ENCODE measurements at places on chromosomes 6 and 20.

DNA sequence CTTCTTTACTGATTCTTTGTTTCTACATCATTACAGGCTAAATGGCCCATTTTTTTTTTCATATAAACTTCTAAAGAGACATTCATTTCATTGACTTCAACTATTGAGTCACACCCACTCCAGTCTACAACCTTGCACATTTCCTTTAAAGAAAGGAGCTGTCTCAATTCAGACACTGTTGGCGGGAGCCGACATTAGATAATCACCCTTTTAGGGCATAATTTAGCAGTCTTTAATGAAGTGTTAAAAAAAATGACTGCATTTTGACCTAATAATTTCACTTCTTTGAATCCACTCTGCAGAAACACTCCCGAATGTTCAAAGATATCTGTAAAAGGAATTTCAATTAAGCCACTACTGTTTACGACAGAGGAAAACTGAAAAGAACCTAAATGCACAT is 1.5 kb downstream of the EPM2A start:
- peak; percentile 8 for DNase-seq

- DNase-seq: no peak
Observed at GRCh38 chr6:46849361-46849690, 56.1 kb downstream of the MEP1A start.

DNA sequence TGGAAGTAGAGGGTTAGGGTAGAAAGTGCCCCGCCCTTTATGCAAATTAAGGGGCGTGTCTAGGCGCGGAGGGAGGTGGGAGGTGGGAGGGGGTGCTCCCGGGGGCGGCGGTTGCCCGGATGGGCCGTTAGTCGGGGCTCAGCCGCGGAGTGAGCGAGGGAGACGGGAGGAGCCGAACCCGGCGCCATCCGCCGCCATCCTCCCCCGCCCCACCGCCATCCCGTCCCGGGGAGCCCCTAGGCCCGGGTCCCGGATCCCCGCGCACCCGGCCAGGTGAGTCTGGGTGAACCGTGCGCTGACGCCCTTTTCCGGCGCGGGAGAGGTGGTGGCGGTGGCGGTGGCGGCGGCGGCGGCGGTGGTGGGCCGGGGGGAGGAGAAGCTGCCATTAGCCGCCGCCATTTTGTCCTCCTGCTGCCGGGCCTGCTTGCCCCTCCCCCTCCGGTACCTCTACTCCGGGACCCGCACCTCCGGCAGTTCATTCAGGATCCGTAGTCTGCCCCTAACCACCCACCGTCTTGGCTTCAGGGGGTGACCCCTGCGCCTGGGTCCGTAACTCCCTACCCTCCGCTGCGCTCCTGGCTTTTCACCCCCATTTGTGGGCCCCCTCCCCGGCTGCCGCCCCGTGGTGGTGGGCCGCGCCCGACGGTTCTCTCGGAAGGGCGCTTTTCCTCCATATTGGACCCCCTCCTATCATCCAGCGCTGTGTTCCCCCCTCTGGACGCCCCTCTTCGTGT is at the start of gene PRRC2A:
Gene PRRC2A (plus strand): TSS at position 130 of the 734 bp plus-strand sequence. CDS start 2,075 bp downstream, outside the sequence.
- DNase-seq: peak; percentile 66

DNA sequence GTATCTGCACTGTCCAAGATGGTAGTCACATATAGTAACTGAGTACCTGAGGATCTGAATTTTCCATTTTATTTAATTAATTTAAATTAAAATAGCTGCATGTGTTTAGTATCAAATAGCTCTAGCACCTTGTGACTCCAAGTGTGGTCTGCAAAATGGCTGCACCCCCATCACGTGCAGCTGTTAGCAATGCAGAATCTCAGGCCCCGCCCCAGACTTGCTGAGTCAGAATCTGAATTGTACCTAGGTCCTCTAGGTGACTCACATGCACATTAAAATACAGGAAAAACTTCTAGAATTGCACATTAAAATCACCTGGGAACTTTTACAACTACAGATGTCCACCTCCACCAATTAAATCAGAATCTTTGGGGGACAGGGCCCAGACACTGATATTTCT is 19.2 kb upstream of the FAM83C start:
- DNase-seq: peak; percentile 58

DNA sequence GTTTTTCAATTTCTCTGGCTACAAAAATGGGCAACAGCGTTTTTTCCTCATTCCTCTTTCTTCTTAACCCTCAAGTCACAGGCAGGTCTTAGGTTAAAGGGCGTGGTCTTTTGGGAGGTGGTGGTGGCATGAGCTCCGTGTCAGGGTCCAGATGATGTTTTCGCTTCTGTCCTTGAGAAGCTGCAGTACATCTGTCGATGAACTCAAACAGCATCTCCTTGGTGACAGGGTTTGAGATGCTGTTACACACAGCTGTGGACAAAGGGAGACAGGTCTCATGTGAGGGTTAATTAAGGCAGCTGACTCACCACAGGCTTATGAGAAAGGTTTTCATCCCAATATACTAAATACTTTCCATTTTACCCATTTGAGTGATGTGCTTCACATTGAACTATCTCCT is 350.8 kb downstream of the RNGTT start:
- DNase-seq: no peak

DNA sequence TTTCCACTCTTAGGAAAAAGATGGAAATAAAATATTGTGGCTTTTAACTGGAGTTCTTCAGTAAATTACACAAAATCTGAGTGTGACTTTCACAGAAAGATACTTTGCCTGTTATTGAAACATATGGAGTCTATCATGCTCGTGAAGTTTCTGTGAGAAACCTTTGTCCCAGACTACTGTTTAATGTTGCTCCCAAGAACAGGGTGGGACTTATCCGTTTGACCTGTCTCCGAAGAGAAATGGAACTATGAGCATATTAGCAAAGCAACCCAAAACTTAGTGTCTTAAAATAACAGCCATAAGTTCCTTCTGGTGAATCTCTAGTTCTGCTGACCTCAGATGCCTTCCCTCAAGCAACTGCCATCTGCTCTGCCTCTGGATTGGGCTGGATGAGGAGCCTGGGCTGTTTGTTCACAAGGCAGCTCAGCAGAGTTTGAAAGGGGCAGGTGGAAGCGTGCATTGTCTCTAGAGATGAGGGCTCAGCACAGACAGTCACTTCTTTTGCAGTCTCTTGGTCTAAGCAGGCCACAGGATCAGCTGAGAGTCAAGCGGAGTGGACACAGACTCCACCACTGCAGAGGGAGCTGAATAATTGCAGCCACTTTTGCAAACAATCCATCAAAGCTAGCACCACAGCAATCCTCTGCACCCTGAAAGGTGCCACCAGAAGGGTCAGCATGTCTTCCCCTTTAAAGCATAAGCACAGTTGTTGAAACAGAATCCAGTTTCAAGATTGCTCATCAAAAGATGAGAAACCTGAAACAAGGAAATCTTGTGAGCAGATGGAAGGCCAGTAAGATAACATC is 52.8 kb downstream of the MYB start:
- peak; percentile 21 for DNase-seq

GRCh38 chr6:34249469-34250261 is 859 bp upstream of the SMIM29 start:
- DNase-seq: no peak

- no peak for DNase-seq
Observed at GRCh38 chr20:24773751-24774201, 175.3 kb upstream of the CST7 start.

DNA sequence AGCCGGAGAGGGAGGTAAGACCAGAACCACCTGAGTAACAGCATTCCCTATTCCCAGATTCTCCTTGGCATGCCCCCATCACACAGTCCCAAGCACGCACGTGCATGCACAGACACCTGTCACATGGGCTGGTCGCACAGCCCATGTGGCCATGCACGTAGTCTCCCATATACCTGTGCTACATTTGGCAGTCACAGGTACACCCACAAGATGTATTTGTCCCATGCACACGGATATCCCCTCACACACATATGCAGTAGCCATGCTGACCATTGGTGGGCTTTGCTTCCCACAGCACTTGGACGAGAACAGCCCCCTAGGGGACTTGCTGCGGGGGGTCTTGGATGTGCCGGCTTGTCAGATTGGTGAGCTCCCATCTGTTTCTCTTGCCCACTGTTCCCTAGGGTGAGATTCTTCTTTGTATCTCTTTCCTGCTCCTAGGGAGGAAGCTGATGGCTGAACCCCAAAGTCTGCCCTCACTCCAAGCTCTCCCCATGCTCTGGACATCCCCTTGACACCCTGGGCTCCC is 31.9 kb downstream of the PLCG1 start:
- DNase-seq: no peak

All from small intestine (tissue), 16 donors.